Stimulated activated CD8-positive, alpha-beta memory T cell treated with anti-CD3 and anti-CD28 coated beads, Interleukin-4, amount 100 ng/mL, for 1 hour (primary cell): ENCODE measurements at places on chromosomes 1 and 21.

- no peak for DNase-seq
Measured at GRCh38 chr1:230548997-230549396, 93.3 kb upstream of the COG2 start.

DNA sequence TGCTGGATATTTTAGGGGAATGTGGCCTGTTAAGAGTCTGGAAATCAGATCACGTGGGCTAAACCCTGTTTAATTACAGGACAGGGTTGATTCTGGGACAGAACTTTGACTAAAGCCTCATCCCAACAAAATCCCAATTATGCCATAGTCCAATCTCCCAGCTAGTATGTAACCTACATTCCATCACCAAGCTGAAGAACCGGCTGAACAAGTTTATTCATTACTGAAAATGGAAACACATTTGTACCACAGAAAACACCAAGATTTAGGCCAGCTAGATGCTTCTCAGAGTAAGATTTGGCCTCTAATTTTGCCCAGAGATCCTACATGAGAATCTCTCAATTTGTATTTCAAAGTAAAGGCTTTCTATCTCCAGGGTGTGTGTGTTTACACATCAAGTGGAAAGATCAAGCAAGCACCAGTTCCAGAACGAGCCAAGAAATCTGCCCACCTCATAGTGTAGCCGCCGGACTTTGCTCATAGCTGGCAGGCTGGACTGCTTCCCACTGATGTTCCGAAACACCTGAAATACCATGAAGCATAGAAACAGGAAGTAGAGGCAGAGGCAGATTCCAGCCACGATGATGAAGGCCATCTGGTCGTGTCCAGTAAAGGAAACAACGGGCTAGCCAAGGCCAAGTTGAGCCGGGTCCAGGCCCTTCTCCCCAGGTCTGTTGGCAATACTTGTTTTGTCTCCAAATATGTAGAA, 86.8 kb downstream of the WLS start:
- DNase-seq, result no peak

GRCh38 chr1:17118706-17119075, 560 bp downstream of the PADI2 start:
- no peak for DNase-seq

DNA sequence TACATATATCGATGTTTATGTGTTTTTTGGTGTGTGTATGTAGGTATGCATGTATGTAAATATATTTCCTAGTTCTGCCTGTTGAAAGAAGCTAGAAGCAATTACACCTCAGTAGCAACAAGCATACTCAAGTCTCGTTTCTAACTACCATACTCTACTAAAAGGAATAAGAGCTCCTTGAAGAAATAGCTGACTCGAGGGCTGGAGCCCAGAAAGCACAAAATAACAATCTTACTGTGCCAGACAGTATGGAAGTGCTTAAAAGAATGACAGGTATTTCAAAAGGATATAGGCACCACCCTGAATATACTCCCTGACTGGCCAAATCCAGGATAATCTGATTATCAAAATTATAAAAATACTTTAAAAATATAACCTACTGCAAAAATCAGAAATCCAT, 23.2 kb downstream of the FUBP1 start:
- DNase-seq, result no peak

GRCh38 chr21:26784974-26785373, 60.2 kb downstream of the ADAMTS1 start:
- DNase-seq, result no peak

DNA sequence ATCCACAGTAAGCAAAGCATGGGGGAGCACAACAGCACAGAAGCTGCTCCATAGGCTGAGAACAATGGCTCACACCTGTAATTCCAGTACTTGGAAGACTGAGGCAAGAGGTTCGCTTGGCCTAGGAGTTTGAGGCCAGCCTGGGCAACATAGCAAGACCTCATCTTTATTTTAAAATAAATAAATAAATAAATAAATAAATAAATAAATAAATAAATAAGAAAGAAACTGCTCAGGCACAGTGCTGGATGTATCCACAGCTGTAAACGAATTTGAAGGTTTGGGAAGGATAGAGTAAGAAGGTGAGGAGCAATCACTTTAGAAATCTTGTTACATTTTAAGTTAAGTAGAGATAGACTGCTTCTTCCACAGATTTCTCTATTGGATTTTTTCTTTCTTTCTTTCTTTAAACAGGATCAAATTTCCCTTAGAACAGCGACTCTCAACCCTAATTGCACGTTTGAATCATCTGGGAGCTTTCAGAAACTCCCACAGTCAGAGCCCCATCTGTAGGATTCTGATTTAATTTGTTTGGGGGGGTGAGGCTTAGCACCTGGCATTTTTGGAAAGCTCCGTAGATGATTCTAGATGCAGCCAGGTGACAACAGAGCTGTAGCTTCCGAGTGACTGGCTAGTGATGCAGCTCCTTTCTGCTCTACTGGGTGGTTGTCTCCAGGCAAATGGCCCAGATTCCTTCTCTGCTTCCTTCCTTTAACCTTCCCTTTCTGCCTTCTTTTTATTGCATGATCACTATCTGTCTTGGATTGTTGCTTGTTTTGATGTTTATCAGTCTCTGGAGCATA, 53.5 kb downstream of the S1PR1 start:
- DNase-seq, result no peak

DNA sequence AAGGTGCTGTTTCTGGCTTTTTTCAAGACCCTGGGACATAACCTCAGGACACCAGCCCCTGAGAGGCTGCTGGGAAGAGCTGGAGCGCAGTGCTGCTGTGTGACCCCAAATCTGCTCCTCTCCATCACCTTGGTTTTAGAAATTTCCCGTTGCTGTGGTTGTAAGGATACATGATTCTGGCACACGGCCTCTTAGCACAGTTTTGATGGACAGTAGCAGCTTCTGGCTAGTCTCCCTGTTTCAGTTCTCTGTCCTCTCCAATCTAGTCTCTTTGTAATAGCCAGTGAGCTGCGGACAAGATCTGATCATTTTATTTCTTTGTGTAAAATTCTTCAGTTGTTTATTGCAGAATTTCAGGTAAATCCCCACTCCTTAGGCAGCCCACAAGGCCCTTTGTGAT, 3.1 kb downstream of the CLIC6 start:
- DNase-seq, result no peak

GRCh38 chr1:18614069-18614735, 16.4 kb upstream of the PAX7 start:
- no peak for DNase-seq

- no peak for DNase-seq
Measured at GRCh38 chr1:56472860-56473259, 106.5 kb downstream of the PLPP3 start.
